IMR-90 (cell line): ENCODE measurements at places on chromosomes 3 and 15.

DNA sequence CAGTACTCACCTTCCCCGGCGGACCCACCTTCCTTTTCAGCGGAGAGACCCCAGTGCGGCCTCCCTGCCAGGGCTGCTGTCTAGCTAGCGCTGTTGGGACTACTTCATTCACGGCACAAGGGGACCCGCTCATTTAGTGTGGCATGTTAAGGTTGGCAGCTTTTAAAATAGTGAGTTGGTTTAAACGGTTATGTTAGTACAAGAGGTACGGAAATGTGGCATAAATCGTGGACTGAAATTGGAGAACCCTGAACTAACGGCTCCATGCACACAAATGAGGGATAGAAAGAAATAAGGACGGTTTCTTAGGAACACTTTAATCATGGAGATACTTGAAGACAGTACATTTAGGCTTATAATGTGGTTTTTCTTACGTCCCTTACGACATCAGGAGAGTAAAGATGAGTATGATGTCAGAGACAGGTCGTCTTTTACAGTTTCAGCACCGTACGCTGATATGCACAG, 752 bp downstream of the CEP63 start:
- DNase-seq = peak; percentile 58

DNA sequence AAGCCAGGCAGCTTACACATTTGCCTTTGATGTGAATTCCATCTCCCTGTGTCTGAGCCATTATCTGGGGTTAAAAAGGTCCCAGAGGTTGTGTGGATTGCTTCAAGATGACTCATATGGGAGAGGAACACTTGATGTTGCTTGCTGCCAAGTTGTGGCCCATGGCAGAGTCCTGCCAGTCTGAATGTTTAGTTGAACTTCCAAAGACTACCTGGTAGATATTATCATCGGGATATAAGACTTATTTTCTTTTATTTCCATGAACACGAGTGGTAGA, 85.6 kb downstream of the TJP1 start:
- peak; percentile 52 for DNase-seq

GRCh38 chr3:50196253-50196801, 4.9 kb downstream of the GNAT1 start:
- DNase-seq = no peak

- DNase-seq = peak; percentile 34
Observed at GRCh38 chr3:52742418-52743041, 28.2 kb downstream of the NEK4 start.

DNA sequence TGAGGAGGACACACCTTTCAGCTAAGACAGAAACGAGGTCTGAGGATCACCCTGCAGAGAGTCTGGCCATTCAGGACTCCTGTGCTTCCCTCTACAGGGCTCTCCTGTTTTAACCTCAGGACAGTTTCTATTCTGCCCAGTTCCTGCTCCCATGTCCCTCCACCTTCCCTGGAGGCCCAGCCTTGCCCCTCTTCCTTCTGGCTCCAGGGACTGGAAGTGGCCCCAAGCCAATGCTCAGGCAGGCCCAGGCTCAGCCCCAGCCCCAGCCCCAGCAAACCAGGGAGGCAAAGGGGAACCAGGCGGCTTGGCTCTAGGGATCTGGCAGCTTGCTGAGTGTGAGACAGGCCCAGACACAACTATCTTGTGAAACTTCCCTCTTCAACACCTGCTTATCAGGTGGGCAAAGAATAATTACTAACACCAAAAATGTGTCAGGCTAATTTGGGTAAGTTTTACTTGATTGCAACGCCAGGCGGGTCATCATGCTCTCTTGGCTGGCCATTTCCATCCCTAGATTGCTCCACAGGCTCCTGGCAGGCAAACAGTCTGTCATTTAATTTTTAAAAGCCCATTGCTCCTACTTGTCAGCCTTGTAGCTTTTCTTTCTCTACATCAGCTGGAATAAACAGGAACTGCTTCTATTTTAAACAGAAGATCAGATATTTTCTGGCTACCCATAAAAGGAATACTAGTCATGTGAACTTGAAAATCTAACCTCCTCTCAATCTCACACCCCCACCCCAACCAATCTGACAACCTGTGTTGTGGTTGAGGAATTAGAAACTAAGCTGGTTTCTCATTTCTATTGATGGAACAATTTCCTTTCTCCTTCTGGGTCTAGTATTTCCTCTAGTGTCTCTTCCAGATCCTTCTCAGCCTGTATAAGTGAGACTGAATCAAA, 33.5 kb downstream of the UPK1B start:
- no peak for DNase-seq

DNA sequence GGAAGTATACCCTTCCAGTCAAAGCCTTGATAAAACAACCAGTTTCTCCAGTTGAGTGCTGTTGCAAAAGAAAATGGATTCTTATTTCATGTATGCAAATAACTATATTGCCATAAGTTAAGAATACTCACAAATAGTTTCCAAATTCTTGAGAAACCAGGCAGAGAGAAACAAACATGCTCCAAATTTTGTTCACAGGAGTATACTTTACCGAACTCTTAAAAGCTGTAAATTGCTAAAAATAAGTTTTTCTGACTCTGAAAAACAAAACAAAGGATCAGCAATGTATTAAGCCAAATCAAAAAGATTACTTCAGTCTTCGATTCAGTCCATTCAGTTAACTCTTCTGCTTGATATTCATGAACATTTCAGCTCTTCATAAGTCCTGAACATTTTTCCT, 646.5 kb downstream of the MCTP2 start:
- no peak for DNase-seq

- DNase-seq = no peak
Observed at GRCh38 chr15:77892335-77892734, 185.2 kb downstream of the TBC1D2B start.

DNA sequence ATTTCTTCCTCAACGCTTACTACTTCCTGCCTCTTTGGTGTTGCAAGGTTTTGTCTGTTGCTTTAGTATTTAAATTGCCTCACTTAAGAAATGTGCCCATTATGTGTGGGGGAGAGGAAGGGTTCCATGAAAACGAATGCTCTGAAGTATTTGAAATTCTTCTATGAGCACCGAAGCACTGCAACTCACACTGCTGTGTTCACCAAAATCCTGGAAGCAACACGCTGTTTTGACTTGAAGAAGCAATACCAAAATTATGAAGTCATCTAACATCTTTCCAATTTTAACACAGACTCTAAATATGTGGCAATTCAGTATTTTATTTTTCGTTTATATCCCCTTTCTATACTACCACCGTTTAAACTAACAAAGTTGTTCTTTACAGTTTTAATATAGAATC, 101.5 kb downstream of the RBMS3 start:
- DNase-seq = peak; percentile 34

DNA sequence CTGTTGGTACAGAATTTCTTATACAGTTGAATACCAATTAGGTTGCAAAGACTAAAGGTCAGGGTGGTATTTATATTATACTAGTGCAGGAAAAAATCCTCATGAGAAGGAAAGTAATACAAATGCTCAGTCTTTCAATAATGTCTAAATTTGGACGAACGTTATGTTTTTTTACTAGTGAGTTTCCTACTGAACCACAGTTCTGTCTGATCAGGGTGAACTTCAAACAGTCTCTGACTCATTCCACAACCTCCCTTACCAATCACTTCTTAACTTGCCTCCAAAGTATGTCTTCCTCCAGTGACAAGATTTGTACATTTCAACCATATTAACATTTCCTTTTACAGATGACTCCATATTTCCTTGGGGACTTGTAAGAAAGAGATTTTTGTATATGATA, 3.4 kb downstream of the TMEM212 start:
- peak; percentile 91 for DNase-seq

DNA sequence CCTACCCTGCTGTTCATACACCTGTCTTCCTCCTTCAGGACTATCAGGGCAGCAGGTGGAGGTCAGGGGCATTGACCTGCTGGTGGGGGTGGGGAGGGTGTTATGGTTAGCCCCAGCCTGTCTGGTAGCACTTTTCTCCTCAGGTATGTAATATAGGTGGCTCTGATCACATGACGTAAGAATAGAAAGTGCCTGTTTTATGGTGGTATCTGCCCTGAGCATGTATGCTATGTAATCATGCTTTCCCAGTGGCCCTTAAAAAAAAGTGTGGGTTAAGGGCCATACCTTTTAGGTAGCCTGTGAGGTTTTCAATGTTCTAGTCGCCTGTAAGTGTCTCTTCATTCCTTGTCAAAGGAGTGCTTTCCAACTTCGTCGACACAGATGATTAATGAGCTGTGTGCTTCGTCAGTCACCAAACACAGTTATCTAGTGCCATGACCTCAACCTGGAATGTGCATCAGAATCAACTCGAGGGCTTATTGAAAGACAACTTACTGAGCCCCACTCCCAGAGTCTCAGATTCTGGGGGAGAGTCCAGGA, 86.3 kb downstream of the KLHL25 start:
- DNase-seq = no peak

DNA sequence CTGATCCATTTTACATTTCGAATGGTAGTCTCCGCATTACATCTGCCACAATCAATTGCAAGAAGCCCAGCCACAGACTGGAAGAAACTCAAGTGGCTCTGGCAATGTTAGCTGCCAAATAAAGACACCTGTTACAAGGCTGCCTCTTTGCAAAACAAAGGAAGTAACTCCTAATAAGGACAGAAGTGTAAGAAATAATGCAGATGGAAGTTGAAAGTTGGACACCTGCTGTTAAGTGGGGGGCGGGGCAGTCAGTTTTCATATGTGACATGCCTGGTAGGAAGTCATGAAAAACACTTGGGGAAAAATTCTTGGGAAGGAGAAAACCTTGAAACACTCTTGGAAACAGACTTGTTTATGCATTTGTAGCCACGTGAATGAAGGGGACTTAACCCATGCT, 54.1 kb upstream of the ATP2C1 start:
- no peak for DNase-seq

DNA sequence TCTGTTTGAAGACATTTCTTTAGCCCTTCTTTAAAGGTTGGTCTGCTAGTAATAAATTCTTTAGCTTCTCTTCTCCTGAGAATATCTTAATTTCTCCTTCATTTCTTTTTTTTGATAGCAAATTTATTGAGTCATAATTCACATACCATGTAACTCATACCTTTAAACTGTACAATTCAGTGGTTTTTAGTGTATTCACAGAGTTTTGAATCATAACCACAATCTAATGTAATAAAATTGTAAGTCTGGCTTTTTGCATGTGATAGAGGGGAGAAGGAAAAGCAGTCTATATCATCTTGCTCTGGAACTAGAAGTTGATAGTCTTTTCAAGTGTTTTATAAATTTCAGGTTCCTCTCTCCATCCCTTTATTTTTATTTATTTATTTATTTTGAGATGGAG, 81.3 kb downstream of the APBA2 start:
- DNase-seq = peak; percentile 70

- DNase-seq = no peak
Observed at GRCh38 chr3:40186508-40186907, 123.0 kb upstream of the EIF1B start.

- peak; percentile 88 for DNase-seq
Observed at GRCh38 chr15:60408463-60408981, 10.7 kb upstream of the ANXA2 start.

DNA sequence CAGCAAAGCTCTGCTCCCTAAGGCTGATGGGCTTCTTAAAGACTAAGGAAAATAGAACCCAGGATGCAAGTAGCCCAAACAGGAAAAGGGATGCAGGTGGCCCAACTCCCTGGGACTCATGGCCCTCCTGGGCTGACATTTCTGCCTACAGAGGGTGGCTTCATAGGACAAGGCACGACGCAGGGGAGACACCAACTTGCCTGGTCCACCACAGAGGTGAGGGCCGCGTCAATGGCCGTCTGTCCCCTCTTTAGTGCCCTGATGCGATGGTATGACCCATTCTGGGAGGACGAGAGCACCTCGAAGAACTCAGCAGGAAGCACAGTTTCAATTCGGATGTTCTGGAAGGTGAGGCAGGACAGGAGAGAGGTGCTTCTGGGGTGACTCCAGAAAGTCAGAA, 44.0 kb downstream of the NUP210 start:
- DNase-seq = no peak

GRCh38 chr3:157134620-157135191, 25.2 kb downstream of the CCNL1 start:
- DNase-seq = no peak

- no peak for DNase-seq
Observed at GRCh38 chr3:64945171-64945729, 257.4 kb upstream of the ADAMTS9 start.

DNA sequence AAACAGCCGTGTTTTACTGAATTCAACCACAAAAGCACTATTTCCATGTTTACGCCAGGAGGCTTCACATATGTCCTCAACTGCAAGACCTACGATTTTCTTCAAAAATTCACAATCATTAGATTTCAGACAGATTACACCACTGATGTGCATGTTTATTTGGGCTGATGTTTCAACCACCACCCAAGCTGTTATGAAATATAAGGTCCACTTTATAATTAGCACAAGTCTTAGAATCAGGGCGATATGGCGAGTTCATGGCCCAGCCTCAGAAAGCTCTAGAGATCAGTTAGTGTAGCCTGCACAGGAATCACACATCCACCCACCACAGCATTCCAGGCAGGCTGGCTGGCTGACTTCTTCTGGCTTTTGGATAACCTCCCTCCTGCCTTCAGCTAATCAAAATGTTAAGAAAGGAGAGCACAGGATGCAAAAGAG, 15.4 kb downstream of the SH3BP5 start:
- peak; percentile 57 for DNase-seq

DNA sequence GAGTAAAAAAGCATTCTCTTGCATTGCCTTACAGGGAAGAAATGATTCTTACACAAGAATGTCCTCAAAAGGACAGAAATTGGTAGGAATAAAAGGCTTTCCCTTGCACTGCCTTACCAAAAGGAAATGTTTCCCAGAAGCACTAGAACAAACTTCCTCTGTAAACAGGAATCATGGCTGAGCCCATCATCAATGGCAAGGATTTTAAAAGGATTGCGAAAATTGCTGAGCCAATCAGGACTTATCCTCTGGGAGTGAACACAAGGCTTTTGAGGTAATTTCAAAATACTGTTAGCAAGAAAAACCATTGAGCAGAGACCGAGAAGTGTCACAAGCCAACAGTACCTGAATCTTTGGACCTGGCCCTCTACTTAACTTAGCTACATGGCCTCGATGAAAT, 897.3 kb downstream of the ROBO1 start:
- no peak for DNase-seq

DNA sequence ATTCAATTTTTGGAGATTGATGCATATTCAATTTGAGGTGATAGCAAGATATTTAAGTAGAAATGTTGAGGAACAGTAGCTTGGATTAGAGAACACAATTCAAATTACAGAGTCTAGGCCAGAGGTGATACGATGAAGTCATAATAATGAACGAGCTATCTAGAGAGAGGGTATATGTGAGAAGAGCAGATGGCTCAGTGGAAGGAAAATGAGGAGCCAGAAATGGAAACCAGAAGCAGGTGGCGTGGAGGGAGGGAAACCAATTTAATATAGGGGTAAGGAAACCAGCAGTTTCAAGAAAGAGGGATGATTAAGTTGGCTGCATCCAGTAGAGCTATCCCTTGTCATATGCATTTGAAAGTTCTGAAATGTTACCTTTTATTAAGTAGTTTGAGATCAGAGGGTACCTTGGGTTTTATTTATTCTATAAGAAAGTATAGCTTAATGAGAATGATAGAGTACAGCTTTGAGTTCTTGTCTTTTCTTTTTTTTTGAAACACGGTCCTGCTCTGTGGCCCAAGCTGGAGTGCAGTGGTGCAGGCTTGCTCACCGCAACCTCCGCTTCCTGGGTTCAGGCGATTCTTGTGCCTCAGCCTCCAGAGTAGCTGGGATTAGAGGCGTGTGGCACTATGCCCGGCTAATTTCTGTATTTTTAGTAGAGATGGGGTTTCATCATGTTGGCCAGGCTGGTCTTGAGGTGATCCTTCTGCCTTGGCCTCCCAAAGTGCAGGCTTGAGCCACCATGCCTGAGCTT, 22.1 kb downstream of the NCK1 start:
- no peak for DNase-seq
